ENCODE measurements at places on chromosomes 1 and 21.

- no peak for DNase-seq
These were observed 51.0 kb upstream of the DMRTB1 start for GRCh38 chr1:53408013-53408754.

DNA sequence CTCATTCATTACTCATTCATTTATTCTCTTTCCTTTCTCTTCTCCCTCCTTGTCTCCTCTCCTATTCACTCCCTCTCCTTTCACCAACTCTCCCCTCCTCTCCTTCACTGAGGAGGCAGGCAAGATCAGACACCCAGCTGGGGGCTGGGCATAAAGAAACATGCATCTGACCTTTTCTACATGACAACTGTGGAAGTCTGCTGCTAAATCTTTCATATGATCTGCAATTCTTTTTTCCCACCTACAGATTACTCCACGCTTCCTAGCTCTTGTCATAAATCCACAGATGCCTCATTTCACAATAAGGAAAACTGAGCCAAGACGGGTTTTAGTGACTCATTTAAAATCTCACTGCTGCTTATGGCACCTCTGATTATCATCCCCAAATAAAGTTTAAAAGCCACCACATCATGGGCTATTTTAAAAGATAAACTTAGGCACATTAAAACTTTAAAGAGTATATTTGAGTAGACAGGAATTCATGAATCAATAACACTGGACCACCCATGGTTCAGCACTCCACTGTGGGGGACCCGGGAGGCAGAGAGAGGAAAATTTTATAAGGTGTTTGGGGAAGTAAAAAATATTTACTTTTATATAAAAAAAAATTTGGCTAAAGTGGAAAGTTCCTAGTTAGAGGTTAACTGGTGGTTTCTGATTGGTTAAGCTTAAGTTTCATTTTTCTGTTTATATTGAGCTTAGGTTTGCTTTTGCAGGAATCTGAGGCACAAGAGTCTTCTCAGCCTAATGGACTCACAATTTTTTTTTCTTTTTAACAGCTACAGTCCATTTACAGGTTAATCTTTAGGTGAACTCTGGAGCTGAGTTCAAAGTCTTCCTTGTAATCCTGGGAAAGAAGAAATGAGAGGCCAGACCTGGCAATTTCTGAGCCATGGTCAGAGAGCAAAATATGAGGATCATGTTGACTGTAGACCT is 55.8 kb upstream of the DNAH14 start:
- DNase-seq = no peak

- DNase-seq = no peak
These were observed 156.3 kb upstream of the C1orf87 start for GRCh38 chr1:60229821-60230220.

DNA sequence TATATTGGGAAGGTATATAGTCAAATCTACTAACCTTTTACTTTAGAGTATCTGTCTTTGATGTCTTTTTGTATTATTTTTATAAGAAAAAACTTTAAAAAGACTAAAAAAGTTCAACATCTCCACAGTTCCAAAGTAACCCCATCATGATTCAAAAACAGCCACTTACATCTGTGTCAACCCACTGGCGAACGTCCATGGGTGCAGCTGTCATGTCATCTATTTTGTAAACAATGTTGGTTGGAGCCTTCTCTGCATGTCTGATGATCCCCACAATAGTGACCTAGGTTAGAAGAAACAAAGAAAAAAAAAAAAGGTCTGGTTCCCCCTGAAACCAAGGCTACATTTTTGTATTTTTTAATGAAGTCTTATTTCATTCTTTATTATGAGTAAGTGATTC is 28.0 kb upstream of the SMPDL3B start:
- DNase-seq = no peak

DNA sequence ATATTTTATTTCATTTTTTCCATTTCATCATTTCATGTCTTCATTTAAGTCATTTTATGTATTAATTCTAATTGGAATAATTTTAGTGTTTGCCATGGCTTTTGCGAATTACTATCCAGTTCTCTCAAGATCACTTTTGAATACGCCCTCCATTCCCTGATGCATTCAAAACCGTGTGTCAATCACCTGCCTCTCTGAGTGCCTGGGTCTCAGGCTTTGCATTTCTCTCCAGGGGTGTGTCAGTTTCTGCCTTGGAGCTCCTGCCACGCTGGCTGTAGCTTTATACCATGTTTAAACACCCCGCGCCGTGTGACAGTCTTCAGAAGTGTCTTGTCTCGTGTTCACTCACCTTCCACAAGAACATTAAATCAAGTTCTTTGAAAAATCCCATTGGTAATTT is 7.4 kb upstream of the DNMT3L start:
- DNase-seq = no peak

- DNase-seq = no peak
These were observed at the start of gene CHIT1 for GRCh38 chr1:203229471-203230135. Gene CHIT1 (minus strand): TSS chr1:203229673. CDS start chr1:203229636, 37 bp downstream.

- no peak for DNase-seq
These were observed 374.9 kb upstream of the CAMK1G start for GRCh38 chr1:209208648-209209047.

DNA sequence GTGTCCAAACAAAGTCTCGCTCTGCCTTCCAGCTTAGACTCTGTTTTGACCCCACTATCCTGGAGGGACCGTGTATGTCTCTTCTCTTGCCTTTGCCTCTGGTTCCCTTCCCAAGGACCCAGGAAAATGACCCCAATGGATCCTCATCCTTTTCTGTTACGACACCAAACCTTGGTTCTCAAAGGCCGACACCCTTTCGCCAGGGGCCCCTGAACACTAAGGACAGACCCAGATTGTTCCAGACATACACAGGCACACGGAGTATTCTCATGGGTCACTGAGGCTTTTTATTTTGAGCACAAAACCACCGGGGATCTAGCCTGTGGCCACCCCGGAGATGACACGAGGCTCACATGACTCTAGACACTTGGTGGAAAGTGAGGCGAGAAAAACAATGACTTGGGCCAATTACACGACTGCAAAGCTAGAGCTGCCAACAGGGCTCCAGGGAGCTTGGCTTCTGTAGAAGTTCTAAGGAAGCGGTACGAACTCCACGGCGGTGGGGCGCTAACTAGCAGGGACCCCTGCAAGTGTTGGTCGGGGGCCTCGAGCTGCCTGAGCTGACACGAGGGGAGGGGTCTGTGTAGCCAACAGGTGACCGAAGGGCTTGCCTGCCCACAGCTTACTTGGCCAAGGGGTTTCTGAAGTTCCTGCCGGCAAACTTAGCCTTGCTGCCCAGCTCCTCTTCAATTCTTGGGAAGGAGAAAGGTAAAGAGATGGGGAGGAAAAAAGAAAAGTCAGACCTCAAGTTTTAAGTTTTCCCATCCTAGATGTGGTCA is 17.6 kb downstream of the ENO1 start:
- DNase-seq = no peak

DNA sequence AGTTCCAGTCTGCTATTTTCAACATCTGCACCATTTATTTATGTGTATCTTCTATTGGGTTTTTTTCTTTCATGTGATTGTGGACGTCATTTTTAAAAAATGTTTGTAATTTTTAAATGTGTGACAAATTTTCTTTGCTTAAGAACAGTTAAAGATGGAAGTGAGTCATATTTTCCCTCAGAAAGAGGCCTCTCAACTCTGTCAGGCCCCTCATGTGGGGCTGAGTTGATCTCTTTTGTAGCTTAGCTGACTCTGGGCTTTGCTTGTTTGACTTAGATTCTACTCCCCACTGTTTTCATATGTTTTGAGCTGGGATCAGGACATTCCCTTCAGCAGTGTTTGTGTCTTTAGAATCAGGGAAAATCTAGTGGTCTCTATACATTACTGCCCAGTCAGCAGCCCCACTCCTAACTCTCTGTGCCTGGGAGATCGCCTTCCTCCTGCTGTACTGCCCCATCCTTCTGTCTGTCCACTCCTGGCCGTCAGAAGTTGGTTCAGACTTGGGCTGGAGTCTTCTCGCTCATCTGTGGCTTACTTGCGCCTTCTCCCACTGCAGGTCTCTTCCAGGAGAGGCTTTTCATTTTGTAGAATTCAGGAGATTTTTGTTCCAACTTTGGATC is 137.4 kb downstream of the DYRK1A start:
- DNase-seq = no peak

- DNase-seq = no peak
These were observed 351.6 kb downstream of the PTBP2 start for GRCh38 chr1:97073169-97073568.

- no peak for DNase-seq
These were observed 742.6 kb upstream of the CXADR start for GRCh38 chr21:16770266-16770665.

- no peak for DNase-seq
These were observed 27.6 kb downstream of the CSMD2 start for GRCh38 chr1:34137411-34137810.

GRCh38 chr1:106978477-106979322 is 77.8 kb upstream of the PRMT6 start:
- DNase-seq = no peak

GRCh38 chr1:172537827-172538391 is 5.0 kb downstream of the SUCO start:
- DNase-seq = no peak

DNA sequence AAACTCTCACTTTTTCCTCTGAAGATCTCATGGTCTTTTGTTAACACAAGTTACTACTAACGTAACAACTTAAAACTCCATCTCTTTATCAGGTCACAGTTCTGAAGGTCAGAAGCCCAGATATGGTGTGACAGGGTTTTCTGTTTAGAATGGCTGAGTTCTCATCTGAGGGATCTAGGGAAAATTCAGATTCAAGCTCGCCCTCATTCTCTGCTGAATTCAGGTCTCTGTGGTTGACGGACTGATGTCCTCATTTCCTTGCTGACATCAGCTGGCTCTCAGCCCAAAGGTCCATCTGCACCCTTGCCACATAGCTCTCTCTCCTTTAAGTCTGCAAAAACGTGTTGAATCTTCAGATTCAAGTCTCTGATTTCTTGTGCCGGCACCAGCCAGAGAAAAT is 6.1 kb upstream of the NTPCR start:
- no peak for DNase-seq

DNA sequence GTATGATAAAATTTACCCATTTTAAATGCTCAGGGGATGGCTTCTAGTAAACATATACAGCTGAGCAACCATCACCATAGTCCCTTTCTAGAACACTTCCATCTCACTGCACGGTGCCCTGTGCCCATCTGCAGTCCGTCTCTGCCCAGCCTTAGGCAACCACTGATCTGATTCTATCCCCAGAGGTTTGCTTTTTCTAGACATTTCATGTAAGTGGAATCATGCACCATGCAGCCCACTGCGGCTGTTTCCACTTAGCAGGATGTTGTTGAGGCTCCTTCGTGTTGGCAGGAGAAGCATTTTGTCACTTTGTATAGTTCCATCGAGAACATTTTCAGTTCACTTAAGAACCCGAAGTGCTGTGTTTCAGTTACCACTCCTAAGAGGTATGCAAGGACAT is 27.8 kb upstream of the VAMP3 start:
- no peak for DNase-seq

DNA sequence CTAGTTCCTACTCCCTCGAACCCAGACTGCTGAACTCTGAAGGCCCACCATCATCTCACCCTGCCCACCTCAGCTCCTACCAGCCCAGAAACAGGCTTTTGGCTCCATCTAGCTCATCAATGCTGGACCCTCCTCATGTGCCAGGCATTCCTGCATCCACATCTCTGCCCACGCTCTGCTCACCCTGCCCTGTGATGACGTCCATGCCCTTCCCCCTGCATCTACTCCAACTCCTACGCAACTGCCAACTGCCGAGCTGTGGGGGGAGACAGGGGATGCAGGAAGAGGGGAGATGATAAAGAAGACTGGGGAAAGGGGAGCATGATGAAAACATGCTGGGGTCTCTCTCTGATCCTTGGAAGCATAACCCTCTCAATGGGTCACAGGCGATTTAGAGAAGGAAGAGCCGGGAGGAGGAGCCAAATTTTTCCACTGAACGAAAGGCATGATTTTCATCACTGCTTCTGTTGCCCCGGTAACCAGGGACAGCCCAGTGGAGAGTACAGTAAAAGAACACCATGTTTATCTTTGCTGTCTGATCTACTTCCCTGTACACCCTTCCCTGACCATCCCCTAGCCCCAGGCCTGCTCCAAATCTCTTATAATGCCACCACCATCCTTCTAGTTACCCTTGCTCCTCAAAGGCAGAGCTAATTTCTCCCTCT is 44.3 kb downstream of the CD34 start:
- no peak for DNase-seq

DNA sequence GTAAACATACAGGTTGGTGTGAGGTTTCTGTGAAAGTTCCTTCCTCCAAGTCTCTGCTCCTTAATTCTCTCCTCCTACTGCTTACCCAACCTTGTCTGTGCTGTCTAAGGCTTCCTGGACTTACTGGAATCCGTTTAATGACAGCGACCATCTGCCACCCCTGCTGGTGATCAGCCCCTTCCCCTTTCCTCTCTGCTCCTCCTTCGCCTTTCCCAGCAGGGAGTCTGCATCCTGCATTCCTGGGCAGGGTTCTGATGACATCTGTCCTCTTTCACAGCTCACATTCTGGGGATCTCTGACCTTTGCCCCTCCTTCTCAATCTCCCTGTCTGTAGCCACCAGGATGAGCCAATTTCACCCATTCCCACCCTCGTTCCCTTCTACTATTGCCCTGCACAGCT is 66.5 kb downstream of the KIRREL1 start:
- DNase-seq = no peak

GRCh38 chr1:202184750-202185460 is 8.7 kb upstream of the LGR6 start:
- peak; percentile 66 for DNase-seq

GRCh38 chr1:98429965-98430443 is 231.5 kb upstream of the SNX7 start:
- no peak for DNase-seq

DNA sequence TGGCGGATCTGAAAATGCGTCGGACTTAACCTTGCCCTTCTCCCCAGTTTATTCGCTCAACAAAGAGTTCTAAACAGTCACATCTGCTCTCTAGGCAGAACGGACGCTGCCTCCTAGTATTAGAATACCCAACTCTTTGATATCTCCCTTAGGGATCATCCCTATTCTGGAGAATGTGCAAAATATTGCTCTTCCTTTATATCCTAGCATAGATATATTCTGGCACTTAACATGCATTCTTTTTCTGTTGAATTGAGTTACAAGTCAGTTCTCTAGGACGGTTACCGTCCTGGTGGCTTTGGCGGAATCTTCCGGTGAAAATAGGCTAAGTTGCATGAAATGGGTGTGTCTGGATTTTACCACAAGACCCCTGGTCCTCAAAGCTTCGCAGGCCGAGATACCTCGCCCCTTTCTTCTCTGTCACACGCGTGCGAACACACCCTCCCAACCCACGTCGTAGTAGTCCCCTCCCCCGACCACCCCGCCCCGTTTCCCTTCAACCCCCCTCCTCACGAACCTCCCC is 501 bp upstream of the DNAJC6 start:
- no peak for DNase-seq

- DNase-seq = no peak
These were observed 172.8 kb upstream of the IRF2BP2 start for GRCh38 chr1:234782791-234783190.

DNA sequence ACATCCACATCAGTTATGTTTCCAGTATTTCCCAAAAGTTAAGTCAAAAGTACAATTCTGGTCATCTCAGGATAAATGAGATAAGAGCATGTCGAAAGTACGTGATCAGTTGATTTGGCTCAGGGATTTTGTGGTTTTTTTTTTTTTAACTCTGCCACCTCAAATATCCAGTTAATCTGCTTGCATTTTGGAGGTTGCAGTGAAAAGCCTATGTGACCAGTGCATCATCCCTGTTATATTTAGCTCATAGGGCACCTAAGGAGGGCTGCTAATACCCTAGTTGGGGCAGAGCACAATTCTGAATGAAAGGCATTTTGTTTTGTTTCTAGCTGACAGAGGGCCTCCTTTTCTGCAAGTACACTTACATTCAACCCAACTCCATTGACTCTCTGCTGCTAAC is 31.7 kb upstream of the RGS16 start:
- DNase-seq = no peak

GRCh38 chr1:184499616-184500015 is 112.8 kb downstream of the C1orf21 start:
- DNase-seq = no peak

GRCh38 chr1:66444438-66445265 is 89.3 kb upstream of the SGIP1 start:
- no peak for DNase-seq
